ENCODE measurements at places on chromosomes 5 and 9. TPM values are rescaled to one million over a fixed set of nuclear protein-coding genes. Genes with fewer than 3 reads are reported as not detected.

Gene PRRX2
- total RNA-seq = 6.2 TPM

Gene ZBTB43
- 21.2 TPM for total RNA-seq

Gene SCAI
- total RNA-seq = 11.7 TPM

Gene SLC25A2
- 0.20 TPM for total RNA-seq

Gene PLAC8L1
- 0.37 TPM for total RNA-seq

Gene FYB1
- total RNA-seq = 100 TPM

Gene GCNT4
- total RNA-seq = 0.67 TPM

Gene PCDHGC3
- total RNA-seq = 0.31 TPM

Gene SLC31A1
- total RNA-seq = 16.1 TPM

Gene ELP1
- total RNA-seq = 31.6 TPM

Gene HARS1
- total RNA-seq = 114 TPM

Gene NUTM2G
- not detected for total RNA-seq

Gene ZNF618
- 0.16 TPM for total RNA-seq

Gene MSX2
- not detected for total RNA-seq

Gene CHSY3
- not detected for total RNA-seq

Measured in activated T-helper 1 cell treated with anti-CD3 and anti-CD28 coated beads, Interleukin-12 subunit alpha, Interleukin-12 subunit beta, Interleukin-2, Interleukin-4 antibody, amounts not matched to agents 30 ng/mL and 10 ng/mL and 1 ng/mL, durations not matched to agents 14 hours and 24 hours and 36 hours (primary cell).